ENCODE measurements at places on chromosomes 7 and 10.

DNA sequence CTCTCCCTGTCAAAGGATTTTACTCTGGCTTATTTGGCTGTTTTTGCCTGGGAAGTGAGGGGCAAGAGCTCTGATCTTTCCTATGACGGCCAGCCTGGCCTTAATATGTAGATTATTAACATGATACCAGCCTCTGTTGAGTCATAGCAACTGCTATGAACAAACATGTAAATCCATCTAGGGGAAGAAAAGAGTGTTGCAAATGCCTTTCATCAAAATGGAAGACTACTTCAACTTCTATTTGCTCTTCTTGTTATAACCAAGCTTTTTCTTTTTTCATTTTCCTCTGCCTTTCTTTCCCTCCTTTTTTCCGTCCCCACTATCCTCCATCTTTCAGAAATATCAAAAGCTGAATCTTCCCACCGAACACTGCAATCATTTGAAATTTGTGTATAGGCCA lies 46.6 kb downstream of the BTRC start:
- DNase-seq, result no peak

DNA sequence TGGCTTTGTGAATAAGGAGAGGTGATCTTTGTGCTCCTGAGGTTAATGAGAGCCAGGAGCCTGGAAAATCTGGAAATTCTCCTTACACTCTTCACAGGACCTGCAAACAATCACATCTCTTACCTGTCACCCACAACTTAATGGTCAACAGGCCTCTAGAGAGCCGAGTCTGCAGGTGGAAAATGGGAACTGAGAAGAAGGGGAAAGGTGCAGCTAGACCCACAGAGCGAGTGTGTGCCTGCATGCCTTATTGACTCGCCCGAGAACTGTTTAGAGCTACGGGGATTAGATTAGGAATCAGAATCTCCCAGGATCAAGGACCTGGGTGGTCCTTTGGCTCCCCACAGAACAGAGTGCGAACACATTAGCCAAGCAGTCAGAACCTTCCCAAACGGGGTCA lies 329.6 kb downstream of the PTEN start:
- no peak for DNase-seq

DNA sequence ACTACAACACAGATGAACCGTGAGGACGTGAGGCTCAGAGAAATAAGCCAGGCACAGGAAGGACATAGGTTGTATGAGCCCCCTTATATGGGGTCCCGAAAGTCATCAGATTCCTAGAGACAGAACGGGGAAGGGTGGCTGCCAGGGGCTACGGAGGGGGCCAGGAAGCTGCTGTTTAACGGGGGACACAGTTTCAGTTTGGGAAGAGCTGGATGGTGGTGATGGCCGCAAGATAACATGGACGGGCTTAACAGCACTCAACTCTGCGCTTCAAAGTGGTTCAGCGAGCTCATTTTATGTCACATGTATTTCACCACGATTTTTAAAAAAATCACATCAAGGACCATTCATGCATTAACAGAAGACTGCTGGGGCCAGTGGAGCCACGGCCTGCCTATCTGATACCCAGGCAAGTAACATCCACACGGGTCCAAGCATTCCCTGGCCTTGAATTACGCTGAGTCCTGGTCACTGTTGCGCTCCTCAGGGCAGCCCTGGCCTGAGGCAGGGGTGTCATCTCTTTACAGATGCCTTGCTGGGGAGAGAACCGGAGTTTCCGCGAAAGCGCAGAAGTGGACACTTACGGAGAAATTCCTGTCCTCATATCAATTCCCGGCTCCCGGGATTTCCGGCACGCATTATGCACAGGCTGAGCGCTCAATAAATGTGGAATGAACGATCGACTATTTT lies 1.5 kb downstream of the CARD11 start:
- no peak for DNase-seq

DNA sequence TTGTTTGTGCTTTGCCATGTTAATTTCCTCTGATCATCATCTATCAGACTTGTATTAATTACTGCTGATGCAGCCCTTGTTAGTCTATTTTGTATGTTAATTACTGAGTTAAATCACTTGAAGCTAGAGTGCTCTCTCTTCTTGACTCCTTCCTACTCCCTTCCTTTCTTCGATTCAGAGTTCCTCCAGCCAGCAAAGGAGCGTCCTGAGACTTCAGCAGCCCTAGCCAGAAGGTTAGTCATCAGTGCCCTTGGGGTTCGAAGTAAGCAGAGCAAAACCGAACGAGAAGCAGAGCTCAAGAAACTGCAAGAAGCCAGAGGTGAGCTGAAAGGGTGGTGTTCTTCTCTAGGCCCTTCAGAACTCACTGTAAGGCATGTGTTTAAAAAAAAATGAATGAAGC lies 32.1 kb downstream of the LOXL4 start:
- no peak for DNase-seq

DNA sequence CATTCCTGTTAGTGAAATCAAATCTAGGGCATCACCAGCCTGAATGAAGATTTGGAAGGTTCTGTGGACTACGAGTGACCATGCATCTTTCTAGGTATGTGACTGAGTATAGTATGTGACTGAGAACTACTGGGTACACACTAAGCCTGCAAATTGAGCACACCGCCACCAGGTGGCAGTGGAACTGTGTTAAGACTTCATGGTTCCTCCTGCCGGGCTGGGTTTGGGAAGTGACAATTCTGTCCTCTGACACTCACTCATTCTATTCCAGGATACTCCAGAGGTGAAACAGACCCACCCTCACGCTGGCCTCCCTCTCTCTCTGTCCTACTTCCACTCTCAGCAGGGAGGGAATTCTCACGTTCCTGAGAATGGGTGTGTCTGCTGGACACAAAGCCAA lies 84.0 kb upstream of the TMEM248 start:
- DNase-seq, result no peak

DNA sequence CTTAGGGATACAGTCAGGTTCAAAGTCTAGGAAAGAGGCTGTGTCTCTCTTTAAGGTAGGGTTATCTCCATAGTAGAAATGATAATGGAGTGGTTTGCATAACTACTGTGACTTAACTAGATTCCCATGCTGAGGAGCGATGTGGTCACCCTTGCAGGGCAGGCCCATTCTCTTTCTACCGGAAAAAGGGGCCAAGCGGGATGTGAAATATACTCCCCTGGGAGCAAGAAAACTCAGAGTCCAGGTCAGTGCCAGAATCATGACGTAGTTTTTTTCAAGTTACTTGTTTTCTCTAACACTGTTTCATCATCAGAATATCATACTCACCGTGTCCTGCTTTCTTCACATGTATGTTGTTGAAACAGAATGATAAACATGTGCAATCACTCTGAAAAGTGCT lies 649.0 kb upstream of the ANKRD30A start:
- DNase-seq, result no peak

- DNase-seq, result no peak
Observed at GRCh38 chr10:72244573-72245038, 28.5 kb upstream of the ASCC1 start.
